D721Med (cell line): ENCODE measurements at places on chromosomes 12 and 14.

GRCh38 chr12:120916561-120916960, 12.4 kb upstream of the SPPL3 start:
- DNase-seq, result no peak

GRCh38 chr14:98893675-98894074, 378.3 kb downstream of the BCL11B start:
- DNase-seq, result no peak

GRCh38 chr12:130668286-130669204, 47.6 kb downstream of the RIMBP2 start:
- DNase-seq, result no peak

GRCh38 chr14:101456246-101457175, 104.8 kb upstream of the DIO3 start:
- DNase-seq, result no peak

- no peak for DNase-seq
Observed at GRCh38 chr12:23098110-23098509, 473.1 kb downstream of the ETNK1 start.

GRCh38 chr14:56660677-56661389, 81.2 kb downstream of the TMEM260 start:
- no peak for DNase-seq

- no peak for DNase-seq
Observed at GRCh38 chr14:61690982-61691381, 4.3 kb upstream of the HIF1A start.

DNA sequence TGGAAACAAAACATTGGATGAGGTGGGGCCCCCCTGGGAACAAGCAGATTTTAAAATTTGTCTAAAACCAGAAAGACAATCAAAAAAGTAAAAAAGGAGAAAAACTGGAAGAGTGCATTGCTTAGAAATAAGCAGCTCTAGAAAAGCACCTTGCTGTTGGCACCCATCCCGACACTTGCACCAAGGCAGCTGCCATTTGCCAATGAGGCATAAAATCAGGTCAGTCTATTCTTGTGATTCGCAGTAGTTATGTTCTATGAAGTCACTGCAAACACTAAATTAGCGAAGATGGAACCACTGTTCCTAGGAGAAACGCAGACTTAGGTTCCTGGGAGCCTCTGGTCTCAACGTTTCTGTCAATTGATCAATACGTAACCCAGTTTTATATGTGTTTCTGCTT, 16.2 kb downstream of the VPS33A start:
- no peak for DNase-seq

DNA sequence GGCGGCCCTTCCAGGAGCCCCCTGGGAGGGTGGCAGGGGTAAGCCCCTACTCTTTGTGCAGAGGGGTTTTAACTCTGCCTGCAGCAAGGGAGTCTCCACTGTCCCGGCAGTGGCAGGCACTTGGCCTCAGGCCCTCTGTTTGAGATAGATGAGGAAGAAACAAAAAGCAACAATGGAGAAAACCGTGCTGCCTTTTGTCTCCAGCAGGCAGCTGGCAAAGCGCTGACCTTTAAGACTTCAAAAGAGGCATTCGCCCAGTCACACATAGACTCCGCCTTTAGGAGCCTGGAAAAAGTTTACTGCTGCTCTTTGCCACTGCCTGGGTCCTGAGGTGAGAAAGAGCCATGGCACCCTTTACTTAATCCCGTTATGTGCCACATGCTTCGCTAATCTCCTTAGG, 158.2 kb upstream of the NTF3 start:
- DNase-seq, result no peak

GRCh38 chr14:103127861-103128598, 4.8 kb downstream of the TNFAIP2 start:
- no peak for DNase-seq

GRCh38 chr12:46320731-46321130, 51.8 kb downstream of the SLC38A2 start:
- no peak for DNase-seq

DNA sequence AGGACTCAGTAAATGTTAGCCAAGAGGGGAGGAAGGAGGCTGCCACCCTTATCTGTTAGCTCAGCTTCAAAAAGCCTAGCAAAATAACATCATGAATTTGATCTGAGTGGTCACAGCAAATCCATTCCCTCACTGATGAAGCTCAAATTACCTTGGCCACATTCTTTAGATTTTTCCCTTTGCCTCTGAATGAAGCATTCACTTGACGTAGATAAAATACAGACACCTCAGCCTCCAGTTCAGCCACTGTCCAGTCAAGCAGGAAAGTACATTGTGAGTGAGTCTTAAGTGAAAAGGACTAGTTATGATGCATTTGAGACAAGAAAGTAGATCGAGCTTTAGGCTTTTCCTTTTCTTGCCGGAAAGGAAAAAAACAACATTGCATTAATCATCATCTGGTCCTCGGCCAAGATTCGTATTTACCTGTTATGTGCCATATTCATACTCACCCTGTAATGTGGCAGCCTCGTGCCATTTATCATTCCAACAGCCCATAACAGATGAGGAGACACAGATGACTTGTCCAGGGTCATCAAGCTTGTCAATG, 146.5 kb downstream of the ETV6 start:
- no peak for DNase-seq

DNA sequence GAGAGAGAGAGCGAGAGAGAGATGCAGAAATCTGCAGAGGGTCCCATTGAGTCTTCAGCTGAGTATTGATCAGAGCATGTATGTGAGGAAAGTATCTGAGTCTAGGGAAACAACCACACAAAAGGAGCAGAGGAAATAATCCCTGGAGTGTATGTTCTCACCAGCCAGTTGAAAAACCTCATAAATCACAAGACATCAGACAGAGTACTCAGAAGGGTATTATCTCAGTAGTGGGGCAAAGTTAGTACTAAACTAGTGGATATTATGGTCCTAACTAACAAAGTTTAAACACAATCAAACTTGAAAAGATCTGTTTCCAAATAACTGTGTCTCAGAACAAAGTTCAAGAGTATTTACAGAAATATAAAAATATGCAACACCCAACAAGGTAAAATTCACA, 36.5 kb upstream of the CTDSP2 start:
- no peak for DNase-seq

GRCh38 chr12:22530-23201, 43.9 kb upstream of the IQSEC3 start:
- no peak for DNase-seq

DNA sequence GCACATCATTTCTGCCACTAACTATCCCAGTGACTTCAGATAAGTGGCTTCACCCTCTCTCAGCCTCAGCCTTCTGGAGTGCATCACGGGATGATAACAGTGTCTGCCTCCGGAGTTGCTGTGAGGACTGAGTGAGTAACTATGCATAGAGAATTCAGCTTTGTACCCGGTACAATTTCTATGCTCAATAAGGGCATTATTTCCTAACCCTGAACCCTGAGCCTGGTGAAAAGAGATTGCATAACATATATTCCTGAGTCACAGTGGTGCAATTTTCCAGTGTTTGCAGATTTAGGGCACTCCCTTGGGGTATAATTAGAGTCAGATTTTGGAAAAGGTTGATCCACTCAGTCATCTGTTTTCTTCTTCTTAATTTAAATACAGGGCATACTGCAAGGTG, 181.1 kb downstream of the PTPN11 start:
- DNase-seq, result no peak

- no peak for DNase-seq
Observed at GRCh38 chr12:29414368-29414767, 33.4 kb upstream of the ERGIC2 start.

- DNase-seq, result no peak
Observed at GRCh38 chr12:111597831-111598636, 1.1 kb downstream of the ATXN2 start.
